ENCODE measurements at places on chromosomes 7 and 10.
A peak's percentile ranks its signal among the peaks of the same experiment; 100 is the strongest.

- DNase-seq: peak; percentile 1
Observed at GRCh38 chr10:57262892-57263291, 901.8 kb upstream of the ZWINT start.

DNA sequence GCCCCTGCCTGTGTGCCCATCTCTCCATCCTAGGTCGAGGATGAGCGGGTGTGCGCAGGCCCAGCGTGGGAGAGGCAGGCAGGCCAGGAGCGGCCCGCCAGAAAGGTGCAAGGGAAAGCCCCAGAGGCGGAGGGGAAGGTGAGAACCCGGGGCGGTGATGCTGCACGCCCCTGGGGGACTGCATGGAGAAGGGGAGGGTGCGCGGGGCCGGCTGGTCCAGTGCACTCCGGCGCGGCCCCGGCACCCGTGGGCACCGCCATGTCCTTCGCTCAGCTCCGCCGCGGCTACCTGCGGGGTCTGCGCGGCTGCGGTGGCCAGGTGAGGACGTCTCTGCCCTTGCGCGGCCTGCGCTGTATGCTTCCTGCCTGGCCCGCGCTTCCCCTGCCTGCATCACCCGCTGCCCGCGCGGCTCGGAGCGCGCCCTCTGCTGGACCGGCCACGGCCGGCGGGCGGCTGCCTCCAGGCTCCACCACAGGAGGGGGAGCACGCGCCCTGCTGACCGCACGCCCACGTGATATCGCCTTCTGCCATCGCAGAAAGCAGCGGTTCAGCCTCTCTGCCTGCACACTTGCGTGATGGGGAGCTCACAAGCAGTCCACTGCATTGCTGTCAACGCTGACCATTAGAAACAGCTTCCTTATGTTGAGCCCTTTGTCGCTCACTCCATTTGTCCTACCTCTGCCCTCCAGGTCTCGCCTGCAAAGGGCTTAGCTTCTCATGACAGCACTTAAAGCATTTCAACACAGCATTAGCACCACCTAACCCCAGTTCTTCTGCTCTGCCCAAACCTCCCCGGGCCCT lies 73.9 kb downstream of the CXCL12 start:
- peak; percentile 93 for DNase-seq

DNA sequence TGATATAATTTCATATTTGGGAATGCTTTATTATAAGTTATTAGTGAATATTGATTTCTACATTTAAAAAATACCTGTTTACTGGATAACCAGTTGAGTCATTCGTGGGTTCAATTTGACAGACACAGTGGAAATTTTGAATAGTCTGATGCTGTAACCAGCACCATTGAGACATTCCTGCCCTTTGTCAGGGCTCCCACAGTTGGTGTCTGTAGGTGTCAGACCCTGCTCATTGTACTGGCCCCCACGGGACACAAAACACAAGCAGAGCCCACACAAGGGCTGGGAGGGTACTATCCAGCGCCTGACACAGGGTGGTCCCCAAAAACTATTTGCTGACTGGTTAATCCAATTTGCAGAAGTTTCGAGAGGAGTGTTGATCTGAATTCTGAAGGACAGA lies 35.9 kb downstream of the EEPD1 start:
- DNase-seq: no peak

DNA sequence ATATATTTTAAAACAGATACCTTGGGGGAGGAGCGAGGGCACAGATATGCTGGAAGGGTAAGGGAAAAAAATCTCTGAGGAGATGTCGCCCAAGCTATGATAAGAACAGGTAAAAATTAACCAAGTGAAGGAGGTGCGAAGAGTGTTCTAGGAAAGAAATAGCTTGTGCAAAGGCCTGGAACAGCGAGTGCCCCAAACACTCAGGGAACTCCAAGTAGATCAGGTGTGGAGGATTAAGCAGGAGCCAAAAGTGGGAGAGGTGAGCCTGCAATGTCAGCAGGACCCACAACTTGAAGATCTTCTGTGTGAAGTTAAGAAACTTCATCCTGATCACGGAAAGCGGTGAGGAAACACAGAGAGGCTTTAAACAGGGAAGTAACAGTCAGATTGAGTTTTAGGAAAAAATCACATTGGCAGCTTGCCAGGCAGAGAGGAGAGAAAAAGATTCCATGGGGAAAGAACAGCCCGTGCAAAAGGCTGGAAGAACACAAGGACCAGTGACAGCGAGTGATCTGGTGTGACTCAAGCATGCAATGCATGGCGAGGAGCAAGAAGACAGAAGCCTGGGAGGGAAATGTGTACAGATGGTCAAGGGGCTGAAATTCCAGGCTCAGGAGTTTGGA lies 30.7 kb downstream of the FGF8 start:
- peak; percentile 16 for DNase-seq

GRCh38 chr10:124566222-124566888 lies 104.7 kb downstream of the LHPP start:
- no peak for DNase-seq

DNA sequence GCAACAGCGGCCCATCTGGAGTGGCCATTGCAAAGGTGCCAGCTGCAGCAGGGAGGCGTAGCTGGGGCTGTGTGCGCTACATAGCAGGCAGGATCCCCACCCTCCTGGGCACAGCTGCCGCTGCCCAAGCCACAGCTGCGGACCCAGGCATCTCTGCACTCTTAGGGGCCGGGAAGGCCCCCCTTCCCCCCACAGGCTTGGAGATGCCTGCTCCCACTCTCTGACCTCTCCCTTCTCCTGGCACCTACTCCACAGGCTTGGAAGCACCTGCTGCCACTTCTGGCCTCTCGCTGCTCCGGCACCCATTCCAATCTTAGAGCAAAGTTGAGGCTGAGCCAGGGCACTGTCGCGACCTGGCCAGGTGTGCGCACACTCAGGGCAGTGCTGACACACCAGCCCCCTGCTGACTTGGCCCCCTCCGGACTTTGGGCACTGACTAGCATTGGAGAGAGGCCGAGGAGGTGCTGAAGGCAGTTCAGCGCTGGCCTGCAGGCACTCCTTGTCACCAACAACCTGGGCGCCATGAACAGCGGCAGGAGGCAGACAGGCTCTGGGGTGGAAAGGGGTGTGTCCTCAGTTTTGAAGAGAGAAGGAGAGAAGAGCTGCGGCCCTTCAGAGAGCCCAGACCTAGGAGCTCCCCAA lies 18.4 kb downstream of the RBM48 start:
- DNase-seq: no peak

All from suppressor macrophage (primary cell).